ENCODE measurements at places on chromosomes 3 and 15.

- DNase-seq: no peak
Observed at GRCh38 chr15:86101818-86102217, 22.1 kb downstream of the AGBL1 start.

- DNase-seq: no peak
Observed at GRCh38 chr3:33008282-33008681, 56.8 kb downstream of the CCR4 start.

GRCh38 chr3:115709931-115710330 lies 86.6 kb downstream of the GAP43 start:
- no peak for DNase-seq

DNA sequence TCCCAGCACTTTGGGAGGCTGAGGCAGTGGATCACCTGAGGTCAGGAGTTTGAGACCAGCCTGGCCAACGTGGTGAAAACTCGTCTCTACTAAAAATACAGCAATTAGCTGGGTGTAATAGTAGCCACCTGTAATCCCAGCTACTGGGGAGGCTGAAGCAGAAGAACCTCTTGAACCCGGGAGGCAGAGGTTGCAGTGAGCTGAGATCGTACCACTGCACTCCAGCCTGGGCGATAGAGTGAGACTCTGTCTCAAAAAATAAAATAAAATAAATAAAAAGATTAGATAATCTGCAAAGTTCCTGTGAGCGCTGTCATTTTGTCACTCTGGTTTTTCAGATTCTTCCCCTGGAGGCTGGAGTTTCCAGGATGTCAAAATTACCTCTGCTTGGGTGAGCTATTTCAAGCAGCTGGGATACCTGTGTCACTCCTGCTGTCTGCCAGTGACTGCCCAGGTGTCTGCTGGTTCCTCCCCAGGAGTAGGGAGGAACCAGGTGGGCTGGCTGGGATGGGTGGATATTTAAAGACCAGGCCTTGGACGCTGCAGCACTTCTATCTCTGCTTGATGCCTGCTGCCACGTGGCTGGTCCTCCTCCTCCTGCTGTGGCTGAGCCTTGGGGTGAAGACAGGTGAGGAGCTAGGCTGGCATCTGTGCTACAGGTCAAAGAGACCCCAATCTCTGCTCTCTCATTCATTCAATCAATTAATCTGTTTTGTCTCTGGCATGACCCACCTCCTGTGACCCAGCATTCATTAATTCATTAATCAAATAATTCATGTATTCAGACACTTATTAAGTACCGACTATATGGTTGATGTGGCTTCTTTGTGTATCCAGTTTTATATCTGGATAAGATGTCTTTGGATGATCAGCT lies 19.5 kb upstream of the MUC20 start:
- no peak for DNase-seq

DNA sequence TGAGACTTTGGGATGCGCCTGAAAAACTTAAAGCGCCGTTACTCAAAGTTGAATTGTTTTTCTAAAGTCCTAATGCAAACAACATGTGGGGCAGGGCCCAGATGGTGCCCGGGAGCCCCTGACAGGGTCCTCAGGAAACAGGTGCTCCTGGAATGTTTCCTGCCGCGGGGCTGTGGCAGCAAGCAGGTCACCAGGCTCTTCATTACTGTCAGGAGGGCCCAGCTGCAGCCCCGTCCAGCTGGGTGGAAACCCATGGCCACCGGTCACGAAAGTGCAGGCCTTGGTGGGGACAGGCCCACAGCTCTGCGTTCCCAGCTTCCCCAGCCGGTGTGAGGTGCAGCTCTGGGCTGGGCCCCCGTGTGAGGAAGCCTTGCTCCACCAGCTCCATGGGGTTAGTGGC lies 63.9 kb upstream of the GATA2 start:
- no peak for DNase-seq

GRCh38 chr3:107387555-107387954 lies 10.3 kb downstream of the CCDC54 start:
- no peak for DNase-seq

GRCh38 chr3:114314282-114314681 lies 20.5 kb downstream of the TIGIT start:
- DNase-seq: no peak

GRCh38 chr15:80098341-80098740 lies 38.9 kb downstream of the ZFAND6 start:
- no peak for DNase-seq

DNA sequence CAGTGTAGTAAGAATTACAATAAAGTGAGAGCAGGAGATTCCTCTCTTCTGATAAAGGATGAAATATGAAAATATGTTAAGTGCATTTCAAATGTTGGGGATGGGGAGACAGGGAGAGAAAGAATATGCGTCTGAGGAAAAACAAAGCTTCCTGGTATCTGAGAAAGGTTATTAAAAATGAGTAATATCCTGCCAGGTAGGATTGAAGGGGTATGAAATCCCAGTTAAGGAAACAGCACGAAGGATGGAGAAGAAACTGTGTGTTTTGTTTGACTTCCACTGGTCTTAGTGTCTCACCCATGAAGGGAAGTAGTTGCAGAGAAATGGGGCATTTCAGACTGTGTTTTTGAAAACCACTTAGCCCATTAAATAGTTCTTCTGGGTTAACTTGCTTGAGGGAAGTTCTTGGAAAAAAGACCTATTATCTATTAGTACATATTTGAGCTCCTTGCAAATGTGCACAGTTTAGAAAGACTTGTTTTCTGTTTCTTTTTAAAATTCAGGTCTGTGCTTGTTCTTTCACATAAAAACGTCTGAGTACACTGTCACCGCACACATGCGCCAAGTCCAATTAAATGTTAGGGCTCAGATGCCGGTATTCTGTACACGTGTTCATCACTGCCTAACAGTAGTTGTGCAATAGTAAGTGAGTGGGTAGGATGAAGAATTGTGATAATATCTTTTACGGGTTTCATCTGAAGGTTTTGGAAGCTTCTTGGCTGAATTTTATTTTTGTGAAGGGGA lies 196.1 kb upstream of the P2RY1 start:
- no peak for DNase-seq

DNA sequence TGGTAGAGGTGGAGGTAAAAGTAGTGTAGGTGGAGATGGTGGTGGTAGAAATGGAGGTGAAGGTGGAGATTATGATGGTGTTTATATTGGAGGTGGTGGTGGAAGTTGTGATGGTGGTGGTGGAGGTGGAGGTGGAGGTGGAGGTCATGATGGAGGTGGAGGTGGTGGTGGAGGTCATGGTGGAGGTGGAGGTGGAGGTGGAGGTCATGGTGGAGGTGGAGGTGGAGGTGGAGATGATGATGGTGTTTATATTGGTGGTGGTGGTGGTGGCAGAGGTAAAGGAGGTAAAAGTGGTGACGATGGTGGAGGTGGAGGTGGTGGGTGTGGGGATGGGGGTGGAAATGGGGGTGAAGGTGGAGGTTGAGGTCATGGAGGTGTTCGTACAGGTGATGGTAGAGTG lies 107.8 kb downstream of the ASB7 start:
- no peak for DNase-seq
